ENCODE measurements at places on chromosomes 2 and 18.

GRCh38 chr2:188956961-188957360 lies 17.2 kb upstream of the COL3A1 start:
- DNase-seq: no peak

GRCh38 chr2:223815884-223816570 lies 21.4 kb downstream of the AP1S3 start:
- no peak for DNase-seq

DNA sequence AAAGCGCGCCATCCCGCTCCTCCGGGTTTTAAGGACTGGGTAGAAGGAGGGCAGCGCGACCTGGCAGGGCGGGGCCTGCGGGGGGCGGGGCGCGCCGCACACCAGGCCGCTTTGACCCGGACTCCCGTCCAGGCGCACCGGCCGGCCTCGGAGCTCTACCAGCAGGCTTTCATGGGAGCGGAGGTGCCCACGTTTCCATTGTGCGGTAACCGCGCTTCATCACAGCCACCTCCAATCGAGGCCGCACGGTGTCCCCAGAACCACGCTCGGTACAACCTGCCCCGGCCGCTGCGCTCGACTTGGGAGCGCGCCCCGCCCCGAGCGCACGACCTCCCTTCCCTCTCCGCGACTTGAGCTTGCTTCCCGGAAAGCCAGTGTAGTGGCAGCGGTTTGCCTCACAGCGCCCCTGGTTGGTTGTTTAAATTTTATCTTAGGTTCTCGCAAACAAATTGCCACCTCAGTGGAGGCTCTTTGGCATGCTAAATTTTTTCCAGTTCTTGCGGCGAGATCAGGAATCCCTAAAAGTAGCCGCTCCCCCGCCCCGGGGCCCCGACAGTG lies 280 bp upstream of the CYP1B1 start:
- no peak for DNase-seq

DNA sequence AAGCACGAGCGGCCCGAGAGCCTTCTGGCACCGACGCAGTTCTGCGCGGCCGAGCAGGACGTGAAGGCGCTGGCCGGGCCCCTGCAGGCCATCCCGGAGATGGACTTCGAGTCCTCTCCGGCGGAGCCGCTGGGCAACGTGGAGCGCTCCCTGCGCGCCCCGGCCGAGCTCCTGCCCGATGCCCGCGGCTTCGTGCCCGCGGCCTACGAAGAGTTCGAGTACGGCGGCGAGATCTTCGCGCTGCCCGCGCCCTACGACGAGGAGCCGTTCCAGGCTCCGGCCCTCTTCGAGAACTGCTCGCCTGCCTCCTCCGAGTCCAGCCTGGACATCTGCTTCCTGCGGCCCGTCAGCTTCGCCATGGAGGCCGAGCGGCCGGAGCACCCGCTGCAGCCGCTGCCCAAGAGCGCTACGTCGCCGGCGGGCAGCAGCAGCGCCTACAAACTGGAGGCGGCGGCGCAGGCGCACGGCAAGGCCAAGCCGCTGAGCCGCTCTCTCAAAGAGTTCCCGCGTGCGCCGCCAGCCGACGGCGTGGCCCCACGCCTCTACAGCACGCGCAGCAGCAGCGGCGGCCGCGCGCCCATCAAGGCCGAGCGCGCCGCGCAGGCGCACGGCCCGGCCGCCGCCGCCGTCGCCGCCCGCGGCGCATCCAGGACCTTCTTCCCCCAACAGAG lies 70.4 kb downstream of the ARHGEF33 start:
- DNase-seq: no peak

- no peak for DNase-seq
These were observed 138.3 kb upstream of the NRXN1 start for GRCh38 chr2:51170273-51170672.

- DNase-seq: no peak
These were observed 31.2 kb downstream of the ARHGAP25 start for GRCh38 chr2:68765739-68766375.

DNA sequence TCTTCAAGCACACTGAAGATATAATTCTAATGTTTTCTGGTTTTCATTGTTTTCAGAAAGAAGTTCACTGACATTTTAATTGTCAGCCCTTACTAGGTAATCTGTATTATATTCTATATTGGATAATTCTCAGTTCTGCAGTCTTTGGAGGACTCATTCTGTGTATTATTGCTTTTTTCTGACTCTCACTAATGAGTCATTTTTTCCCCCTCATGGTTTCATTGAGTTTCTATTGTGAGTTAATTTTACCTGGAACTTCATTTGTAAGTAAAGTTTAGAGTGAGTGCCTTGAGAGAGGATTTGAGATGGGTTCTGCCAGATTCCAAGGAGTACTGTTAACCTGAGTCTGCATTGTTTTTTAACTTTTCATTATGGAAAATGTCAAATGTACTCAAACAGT lies 90.4 kb upstream of the LYPD1 start:
- no peak for DNase-seq

DNA sequence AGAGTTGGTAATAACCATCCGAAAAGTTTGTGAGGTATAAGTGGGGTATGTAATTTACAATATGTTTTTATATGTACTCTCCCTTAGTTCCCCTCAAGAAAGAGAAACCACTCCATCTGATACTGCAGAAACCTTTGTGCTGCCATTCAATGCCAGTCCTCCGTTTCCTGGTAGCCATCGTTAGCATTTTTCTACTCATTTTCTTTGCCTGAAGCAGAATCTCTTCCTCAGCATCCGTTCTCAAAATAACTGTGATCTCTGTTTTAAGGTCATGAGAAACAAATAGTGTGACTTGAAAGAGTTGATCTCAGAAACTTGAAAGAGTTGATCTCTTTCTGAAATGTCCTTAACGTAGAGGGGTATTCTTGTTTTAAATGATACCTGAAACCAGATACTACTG lies 996 bp downstream of the PTCD3 start:
- DNase-seq: no peak

- peak; percentile 33 for DNase-seq
These were observed 7.9 kb downstream of the PKP4 start for GRCh38 chr2:158464426-158465281.

DNA sequence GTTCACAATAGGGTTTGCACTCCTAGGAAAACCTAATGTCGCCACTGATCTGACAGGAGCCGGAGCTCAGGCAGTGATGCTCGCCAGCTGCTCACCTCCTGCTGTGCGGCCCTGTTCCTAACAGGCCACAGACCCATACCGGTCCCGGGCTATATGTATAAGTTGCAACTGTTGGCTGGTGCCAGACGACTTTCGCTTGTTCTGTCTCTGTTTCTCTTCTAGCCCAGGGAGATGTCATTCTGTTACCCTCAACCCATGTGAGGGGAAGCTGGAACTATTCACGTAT lies 170.3 kb downstream of the BCL2 start:
- no peak for DNase-seq

DNA sequence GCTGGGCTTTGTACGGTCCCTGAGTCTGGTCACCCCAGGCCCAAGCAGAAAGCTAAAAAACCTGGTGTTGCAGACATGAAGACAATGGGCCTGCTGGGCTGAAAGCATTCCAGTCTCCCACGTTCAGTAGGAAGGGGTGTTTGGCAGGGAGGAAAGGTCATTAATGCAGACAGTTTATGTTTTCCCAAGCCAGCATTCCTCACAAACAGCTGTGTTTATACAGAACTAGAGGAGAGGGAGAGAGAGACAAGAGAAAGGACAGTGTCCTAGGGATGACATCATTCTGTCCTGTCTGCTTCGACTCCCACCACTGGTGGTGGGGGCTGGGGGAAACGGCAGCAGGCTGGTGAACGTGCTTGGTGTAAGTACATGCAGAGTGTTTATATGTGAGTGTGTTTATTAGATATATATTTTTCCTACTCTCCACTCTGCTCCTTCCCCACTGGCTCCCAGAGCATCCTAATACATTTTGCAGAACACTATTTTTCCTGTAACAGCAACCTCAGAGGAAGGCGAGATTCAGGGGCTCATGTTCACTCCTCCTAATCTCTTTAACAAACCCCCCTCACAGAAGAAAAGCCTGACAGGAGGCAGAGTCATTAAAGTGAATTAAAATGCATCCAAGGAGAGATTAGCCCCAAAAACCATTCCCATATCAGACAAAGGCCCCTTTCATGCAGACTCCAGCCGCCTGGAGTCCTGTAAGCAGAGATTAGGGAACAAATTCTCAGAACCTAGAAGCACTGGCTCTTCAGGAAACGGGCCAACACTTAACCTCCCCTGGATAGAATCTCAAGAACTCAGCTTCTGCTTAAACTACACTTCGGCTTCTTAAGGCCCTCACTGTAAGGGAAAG lies 380.4 kb downstream of the TNS1 start:
- peak; percentile 29 for DNase-seq

DNA sequence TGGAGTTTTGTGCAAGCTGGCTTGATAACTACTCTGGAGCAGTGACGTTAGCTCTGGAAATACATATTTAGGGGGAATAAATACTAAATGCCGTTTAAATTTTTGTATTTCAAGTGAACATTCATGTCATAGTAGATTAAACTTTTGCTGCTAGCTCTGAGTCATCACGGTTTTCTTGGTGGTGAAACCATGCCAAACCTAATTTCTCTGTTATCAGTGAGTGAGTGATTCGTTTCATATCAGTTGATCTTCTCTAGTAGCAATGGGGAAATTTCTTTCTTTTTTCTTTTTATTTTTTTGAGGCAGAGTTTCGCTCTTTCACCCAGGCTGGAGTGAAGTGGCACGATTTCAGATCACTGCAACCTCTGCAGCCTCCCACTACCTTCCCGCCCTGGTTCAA lies 211.1 kb downstream of the PTPRM start:
- no peak for DNase-seq

DNA sequence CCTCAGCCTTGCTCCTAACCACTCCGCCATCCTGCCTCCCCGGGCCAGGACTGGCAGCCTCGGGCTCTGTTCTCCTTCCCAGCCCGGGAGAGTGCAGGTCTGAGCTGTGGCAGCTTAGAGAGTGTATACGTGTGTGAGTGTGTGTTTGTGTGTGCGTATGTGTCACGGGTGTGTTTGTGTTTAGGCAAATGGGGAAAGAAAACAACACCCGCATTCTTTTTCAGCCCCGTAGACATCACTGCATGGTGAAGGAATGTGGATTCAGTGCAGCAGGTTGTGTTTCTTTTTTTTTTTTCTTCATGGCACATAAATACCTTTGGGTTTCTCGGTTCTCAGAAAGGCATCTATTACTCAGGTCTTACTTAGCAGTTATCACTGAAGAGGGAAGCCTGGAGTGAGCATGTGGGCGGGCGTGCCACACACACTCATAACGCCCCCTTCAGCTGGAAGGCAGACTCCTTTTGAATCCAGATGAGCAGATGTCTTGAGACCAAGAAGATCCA lies 44.2 kb downstream of the GLI2 start:
- DNase-seq: no peak

DNA sequence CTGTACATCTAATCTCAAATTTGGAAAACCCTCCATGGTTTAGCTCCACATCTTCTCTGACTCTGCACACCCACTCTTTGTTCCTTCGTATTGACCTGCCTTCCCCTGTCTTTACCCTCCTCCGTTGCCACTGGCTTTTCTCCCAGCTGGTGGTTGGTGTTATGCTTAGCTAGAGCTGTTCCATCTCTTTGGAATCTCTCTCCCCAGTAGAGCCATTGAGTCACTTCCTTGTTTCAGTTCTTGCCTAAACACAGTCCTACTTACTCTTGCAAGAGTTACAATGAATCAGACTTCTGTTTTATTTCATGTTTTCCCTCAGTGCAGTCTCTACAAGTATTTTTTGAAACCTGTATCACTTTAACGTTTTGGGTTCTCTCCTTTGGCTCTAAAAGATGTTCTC lies 263.9 kb downstream of the LTBP1 start:
- no peak for DNase-seq

GRCh38 chr2:234308813-234309195 lies 188.1 kb downstream of the ARL4C start:
- no peak for DNase-seq

DNA sequence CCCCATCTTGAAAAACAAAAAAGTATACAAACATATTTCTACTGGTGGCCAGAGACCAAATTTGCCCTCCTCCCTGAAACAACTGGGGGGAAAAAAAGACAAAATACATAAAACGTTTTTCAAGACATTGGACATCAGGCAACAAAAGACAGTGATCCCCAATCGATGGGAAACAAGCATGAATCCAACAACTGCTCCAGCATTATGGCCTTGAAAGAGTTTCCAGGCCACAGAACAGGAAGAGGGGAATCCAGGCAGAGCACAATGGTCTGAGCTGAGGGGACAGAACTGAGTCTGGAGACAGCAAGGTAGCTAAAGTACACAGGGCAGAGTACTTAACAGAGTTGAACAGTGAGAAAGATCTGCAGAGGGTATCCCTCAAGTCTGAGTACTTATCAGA lies 4.4 kb downstream of the CCDC88A start:
- no peak for DNase-seq

DNA sequence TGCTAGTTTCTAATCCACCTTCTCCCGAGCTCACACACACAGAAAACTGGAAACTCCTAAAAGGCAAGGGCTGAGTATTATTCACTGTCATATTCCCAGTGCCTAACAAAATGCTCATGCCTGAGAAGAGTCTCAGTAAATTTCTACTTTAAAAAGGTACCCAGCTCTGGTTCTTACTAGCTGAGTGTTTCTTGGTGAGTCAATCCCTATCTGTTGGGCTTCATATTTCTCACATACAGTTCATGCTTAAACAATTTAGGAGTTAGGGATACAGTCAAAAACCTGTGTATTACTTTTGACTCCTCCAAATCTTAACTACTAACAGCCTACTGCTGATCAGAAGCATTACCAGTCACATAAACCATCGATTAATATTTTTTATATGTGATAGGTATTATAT lies 204.9 kb downstream of the EN1 start:
- DNase-seq: no peak

- no peak for DNase-seq
These were observed 67.4 kb upstream of the HS6ST1 start for GRCh38 chr2:128386066-128386465.

DNA sequence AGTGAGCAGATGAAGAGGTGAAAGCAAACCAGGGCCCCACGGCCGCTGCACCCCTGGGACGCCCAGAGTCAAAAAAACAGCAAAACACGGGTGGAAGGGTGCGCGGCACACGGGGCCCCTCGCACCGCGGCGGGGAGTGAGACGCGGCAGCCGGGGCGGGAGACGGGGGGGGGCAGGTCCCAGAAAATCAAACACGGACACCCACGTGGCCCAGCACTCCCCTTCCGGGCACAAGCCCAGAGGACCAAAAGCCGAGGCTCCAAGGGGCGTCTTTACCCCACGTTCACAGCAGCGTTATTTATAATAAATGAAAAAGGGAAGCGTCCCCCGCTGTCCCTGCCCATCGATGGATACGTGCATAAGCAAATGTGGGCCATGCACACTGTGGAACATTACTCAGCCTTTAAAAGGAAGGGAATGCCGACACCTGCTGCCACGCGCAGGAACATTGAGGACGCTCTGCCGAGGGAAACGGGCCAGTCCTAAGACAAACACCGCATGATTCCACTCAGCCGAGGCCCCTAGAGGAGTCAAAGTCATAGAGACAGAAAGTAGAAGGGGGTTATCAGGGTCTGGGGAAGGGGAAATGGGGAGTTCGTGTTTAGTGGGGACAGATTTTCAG lies 677 bp upstream of the COPS9 start:
- DNase-seq: no peak

Measured in hippocampal formation (tissue), 2 donors.